Hypothalamus (tissue), 51 donors: ENCODE measurements at places on chromosomes 2 and 18.

GRCh38 chr2:95206096-95206495 is 1.2 kb upstream of the ZNF892 start:
- DNase-seq = no peak

- no peak for DNase-seq
Measured at GRCh38 chr2:189163889-189164288, 15.7 kb downstream of the COL5A2 start.

GRCh38 chr2:8640498-8640897 is 41.4 kb upstream of the ID2 start:
- no peak for DNase-seq

GRCh38 chr2:202043475-202043874 is 9.8 kb downstream of the FZD7 start:
- no peak for DNase-seq

- DNase-seq = no peak
Measured at GRCh38 chr2:233481368-233482142, 85.0 kb downstream of the USP40 start.

GRCh38 chr2:27307545-27308358 is 493 bp downstream of the UCN start:
- no peak for DNase-seq

DNA sequence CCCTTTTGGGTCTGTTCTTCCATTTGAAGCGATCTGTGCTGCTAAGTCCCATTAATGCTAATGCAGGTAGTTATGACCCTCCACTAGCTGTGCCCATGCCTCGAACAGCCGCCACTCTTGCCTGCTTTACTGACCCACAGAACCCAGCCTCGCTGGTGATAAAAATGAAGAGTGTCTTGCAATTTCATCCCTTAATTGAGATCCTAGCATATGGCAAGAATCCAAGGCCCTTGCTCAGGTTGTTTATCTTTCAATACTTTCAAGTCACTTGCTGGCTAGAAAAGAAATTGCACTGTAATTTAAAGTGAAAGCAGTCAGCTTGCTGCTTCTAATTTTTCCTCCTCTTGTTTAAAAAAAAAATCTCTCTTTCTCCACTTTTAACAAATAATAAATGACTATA is 73.6 kb downstream of the ZNF521 start:
- DNase-seq = no peak

DNA sequence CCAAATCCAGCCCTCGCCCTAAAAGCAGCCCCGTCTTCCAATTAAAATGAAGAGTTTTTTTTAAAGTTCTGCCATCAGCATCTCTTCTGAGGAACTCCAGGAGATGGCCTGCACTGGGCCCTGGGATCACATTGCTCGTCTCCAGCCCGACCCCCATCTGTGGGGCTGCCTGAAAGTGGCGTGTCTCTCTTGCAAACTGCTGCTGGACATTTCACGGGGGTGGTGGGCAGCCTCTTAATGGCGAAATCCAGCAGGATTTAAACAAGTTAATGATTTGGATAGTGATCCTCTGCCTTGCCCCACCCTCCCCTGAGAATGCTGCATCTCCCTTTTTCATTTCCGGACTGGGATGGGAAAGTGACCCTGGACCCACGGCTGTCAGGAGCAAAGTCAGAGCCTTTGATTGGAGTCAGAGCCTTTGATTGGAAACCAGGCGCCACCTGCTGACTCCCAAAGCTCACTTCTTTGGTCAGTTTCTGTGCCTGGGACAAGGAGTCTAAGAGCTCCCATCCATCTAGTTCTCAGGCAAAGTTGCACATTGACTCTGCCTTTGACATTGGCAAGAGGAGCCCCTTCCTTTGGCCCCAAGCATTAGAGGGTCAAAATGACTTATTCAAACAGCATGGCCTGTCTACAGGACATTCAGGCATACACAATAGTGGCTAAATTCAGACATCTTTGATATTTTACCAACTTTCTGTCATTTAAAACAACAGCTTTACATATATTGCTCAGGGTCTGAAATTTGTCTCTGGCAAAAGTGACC is 155.2 kb downstream of the SH3BP4 start:
- DNase-seq = peak; percentile 19

GRCh38 chr18:75363446-75364225 is 63.9 kb downstream of the SMIM21 start:
- DNase-seq = no peak

GRCh38 chr2:127626175-127626574 is 19.8 kb upstream of the GPR17 start:
- no peak for DNase-seq

GRCh38 chr2:95314964-95315611 is 17.9 kb downstream of the KCNIP3 start:
- peak; percentile 69 for DNase-seq

GRCh38 chr18:46334868-46335281 is 230.7 kb downstream of the HAUS1 start:
- peak; percentile 3 for DNase-seq
